Fibroblast of skin of right biceps (primary cell): ENCODE measurements at places on chromosomes 11 and 22.

DNA sequence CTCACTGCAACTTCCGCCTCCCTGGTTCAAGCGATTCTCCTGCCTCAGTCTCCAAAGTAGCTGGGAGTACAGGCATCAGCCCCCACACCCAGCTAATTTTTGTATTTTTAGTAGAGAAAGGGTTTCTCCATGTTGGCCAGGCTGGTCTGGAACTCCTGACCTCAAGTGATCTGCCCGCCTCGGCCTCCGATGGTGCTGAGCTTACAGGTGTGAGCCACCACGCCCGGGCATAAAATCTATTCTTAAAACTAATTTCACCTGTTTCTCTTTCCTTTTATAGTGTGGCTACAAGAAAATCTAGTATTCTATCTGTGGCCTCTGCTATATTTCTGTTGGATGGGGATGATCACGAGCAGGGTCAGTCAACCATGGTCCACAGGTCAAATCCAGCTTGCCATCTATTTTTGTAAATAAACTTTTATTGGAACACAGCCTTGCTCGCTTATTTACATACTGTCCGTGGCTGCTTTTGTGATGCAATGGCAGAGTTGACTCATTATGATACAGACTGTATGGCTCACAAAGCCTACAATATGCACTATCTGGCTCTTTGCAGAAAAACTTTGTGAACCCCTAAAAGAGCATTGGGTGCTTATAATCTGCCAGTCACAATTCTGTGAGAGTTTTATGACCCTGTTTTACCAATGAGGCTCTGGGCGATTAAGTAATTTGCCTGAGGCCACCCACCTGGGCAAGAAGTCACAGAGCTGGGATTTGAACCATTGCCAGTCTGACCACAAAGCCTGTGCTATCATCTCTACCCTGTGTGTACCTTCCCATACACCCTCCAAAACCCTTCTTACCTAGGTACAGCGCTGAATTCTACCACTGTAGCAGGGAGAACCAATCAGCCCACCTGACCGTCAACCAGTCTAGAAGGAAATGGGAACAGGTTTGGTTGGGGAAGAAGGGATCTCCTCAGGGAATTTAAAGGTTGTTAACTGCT, 28.3 kb downstream of the SLC1A2 start:
- peak; percentile 71 for DNase-seq

- no peak for DNase-seq
Observed at GRCh38 chr11:65436412-65437032, 13.9 kb downstream of the NEAT1 start.

- DNase-seq, result peak; percentile 10
Observed at GRCh38 chr22:32413719-32414118, 1.7 kb upstream of the RTCB start.

DNA sequence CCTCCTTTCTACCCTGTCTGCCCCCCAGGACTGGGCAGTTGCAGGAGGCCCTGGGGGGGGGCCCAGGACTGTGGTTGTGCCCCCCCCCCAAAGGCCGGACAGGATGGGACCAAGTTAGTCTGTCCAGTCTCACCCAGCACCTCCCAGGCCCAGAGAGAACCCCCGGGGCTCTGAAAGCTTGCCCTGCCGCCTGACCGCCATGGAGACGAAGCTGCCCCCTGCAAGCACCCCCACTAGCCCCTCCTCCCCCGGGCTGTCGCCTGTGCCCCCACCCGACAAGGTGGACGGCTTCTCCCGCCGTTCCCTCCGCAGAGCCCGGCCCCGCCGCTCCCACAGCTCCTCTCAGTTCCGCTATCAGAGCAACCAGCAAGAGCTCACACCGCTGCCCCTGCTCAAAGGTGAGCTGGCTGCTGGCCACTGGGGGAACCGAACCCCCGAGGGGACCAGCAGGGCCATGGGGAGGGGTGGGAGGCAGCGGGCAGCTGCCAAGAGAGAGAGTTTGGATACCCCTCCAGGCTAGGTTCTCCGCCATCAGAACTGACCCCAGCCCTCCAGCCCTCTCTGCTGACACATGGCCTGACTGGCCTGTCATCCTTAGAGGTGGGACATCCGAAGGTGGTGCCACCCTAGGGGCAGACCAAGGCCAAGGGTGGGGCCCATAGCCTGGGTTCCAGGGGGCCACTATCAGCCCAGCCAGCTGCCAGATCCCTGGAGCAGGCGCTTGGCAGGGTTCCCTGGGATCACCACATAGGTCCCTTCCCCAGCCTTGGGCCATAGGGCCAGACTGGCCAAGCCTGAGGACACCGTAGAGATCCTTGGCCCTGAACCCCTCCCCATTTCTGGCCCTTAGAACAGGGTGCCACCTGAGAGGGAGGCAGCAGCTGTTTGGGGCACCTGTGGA, 1.3 kb downstream of the PPP2R5B start:
- no peak for DNase-seq

- DNase-seq, result no peak
Observed at GRCh38 chr11:14254533-14255237, 104.3 kb downstream of the RRAS2 start.
